ENCODE measurements at places on chromosomes 7 and 10.

DNA sequence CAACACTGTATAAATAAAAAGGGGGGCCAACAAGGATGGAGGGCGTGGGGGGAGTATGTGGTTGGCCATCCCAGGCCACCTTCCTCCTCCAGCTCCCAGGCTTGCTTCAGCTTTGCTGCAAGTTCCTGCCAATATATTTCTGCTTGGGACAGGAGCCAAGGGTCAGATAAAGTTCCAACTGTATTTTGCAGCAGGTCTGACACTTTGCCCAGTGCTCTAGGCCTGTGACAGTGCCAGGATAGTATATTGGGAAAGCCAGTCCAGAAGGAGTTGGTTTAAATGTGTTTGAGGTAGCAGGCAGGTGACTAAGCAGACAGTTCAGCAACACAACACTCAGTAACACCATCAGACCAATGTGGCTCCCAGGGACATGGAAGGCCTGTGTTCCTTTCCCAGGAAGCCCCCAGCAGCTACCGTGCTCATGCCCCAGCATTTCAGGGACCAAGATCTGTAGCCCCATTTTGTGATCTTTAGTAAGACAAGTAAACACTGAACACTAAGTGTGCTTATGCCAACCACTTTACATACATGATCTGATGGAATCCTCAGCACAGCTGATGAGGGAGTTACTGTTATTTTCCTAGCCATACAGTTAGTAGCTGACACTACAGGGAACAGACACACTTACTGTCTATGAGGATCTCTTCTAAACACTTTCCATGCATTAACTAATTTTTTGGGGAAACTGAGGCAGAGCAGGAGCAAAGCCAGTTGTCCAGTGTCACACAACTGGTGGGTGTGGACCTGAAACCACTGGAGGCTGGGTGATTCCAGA is 38.9 kb downstream of the DNAJB12 start:
- no peak for DNase-seq

DNA sequence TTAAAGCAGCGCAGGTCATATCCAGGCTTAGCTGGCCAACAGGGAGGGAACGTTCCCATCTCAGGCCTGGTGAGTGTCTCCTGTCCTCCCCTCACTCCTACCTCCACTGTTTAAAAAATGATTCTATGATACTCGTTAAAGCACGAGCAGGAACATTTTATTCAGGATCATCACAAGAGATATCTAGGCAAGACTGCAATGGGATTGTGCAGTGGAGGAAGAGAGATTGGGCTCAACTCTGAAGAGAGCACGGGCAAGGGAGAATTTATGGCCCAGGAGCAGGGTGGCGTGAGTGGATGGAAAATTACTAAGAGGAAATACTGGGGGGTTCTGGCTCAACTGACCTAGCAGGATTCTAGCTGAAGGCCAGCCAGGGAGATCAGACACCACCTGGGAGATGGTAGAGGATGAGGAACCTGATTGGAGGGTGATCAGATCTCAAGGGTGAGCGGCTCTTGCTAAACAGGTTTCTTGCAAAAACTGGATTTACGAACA is 9.0 kb upstream of the HSPB1 start:
- DNase-seq: no peak

DNA sequence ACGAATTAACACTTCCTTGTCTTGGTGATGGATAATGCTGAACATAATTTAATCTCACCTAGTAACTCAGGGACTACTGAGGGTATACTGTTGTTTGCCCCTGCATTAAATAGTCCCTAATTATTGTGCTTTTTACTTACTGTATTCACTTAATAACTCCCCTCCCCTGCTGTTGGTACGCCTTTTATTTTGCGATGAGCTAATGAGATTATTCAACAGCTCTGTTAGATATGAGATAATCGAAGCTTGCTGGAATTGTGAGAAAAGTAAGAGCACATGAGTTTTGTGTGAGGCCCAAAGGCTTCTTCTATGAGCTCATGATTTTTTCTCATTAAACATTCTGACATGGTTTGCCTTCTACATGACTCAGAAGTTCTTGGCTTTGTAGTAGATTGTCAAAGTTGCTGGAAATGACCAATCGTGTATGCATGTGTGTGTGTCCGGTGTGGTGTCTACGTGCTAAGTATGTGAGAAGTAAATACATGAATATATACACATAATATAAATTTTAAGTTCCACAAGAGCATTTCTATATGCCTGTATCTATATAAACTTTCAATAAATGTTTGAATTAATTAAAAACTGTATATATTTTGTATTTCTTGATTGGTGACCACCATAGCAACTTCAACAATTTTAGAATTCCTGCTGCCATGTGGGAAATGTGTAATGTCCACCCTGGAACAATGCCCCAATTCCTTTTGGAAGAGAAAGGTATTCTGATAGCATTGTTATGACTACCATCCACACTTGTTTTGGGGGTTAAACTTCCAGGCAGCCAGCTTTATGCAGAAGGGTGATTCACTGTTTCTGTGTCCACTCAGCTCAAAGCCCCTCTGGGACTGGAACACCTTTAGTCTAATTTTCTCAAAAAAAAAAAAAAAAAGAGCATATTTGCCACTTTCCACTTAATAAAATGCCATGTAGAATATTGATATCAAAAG is 106.2 kb downstream of the SAMD9 start:
- no peak for DNase-seq

DNA sequence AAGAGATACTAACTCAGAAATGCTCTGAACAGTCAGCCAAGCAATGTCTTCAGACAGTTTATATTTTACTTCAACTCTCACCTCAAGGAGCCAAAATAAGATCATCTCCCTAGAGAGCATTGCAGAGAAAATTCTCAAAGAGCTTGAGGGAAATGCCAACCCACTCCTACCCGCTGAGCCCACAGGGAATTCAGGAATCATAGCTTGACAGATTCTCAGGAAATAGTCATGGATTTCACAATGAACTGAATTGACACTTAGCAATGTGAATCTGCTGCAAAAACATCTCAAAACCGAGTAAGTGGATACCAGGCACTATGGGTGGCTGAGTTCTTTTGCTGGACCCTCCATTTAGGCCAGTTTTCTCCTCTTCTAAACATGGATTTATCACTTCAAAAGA is 9.8 kb upstream of the PLAC9 start:
- no peak for DNase-seq

DNA sequence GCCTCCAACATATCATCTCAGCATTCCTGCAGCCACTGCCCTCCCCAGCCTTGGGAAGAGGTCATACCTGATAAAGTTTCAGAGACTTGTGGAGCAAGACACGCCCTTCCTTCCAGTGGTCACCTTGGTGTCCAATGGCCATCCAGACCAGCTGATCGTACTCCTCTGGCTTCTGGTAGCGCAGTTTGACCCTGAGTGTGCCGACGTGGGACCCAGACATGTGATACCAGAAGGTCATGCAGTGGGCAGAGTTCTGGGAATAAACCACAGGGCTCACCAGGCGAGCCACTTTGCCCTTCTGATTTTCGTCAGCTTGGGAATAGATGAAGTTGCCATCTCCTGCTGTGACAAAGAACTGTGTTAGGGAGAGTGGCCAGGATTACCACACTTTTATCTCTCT is 148.3 kb downstream of the NRP1 start:
- DNase-seq: no peak

DNA sequence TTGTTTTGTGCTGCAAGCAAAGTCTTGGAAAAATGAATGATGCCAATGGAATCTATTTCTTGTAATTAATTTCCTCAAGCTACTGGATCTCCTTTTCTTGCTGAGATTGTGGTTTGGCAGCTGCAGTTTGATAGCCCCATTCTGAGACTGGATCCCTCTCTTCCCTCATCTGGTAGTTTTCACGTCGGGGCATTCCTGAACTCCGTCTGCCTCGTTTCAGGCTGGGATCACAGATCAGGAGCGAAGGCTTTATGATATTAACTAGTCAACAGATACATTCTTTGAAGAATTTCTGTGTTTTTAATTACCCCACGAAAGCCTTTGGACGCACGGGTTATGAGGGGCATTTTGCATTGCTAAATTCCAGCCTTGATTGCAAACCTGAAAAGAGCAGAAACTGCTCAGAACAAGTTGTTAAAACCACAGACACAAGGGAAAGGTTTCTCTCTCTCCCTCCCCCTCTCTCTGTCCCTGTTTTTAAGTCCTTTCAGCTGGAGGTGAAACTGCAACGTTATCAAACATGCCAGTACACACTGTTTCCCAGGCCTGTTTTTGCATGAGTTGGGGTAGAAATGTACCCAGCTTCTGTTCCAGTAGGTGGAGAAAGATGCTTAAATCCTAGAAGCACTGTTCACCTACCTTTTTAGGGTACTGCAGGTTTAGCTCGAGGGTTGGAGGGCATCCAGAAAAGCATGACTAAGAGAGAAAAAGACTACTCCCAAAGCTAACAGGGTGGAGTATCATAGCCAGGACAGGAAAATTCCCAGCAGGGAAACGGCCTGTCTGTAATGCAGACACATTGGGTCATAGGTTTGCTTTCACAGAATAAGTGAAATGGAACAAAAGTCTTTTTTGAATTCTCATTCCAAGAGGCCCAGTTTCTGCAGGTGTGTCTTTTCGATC is 124.3 kb downstream of the CUX1 start:
- DNase-seq: no peak

DNA sequence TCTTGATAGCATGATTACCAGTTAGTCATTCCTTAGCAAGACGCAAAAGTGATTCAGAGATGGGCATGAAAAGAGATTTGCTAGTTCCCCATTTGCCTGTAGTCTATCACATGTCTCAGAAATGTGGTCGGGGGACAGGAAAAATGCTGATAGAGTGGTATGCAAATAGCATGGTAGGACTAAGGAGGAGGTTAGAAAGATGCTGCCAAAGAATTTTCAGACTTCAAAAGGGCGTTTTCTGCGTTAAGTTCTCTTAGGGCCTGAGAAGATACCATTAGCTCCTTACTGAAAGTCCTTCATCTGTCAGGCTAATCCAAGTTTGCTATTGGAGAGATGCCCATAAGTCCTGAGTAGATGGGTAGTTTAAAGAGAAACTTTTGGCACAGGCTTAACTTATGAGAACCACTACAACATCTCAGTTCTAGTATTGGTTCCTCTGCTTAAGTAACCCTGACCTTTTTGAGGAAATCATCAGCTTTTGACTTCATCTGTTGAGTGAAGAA is 2.7 kb downstream of the CALD1 start:
- DNase-seq: no peak

- no peak for DNase-seq
Observed at GRCh38 chr7:158060216-158060615, 527.4 kb downstream of the PTPRN2 start.

DNA sequence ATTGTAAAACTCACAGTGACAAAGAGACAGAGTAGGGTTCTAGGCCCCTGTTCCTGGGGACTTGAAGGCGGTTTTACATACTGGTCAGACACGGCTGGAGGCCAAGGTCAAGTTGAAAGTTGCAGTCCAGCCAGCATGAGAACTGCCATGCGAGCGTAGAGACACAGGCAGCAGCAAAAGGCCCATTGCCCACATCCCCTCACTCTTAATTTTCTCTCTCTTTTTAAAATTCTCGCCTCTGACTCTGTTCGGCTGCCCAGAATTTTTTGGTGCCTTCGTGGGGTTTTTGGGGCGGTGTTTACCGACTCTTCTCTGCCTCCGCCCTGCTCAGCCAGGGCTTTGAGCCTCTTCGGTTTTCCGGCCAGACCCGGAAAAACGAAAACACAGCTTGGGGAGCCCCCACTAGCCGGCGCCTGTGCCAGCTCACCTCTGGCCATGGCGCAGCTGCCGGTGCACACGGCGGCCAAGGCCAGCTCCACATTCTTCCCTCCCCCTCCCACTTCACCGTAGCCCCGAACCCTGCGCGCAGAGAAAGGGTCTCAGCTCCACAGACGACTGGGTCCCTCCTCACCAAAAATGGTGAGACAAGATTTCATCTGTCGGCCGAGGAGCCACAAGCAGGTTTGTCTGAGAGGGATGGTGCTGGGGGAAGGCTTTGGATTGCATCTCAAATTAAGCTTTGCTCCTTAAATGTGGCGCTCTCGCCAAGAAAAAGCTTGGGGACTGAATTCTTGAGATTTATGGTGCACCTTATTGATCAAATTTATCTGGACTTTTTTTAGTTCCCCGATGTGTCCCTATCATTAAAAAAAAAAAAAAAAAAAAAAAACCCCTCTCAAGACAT is 2.3 kb upstream of the HOXA13 start:
- DNase-seq: no peak

- no peak for DNase-seq
Observed at GRCh38 chr7:45255187-45255586, 97.6 kb downstream of the RAMP3 start.

- no peak for DNase-seq
Observed at GRCh38 chr10:98339799-98340198, 71.8 kb upstream of the LOXL4 start.

DNA sequence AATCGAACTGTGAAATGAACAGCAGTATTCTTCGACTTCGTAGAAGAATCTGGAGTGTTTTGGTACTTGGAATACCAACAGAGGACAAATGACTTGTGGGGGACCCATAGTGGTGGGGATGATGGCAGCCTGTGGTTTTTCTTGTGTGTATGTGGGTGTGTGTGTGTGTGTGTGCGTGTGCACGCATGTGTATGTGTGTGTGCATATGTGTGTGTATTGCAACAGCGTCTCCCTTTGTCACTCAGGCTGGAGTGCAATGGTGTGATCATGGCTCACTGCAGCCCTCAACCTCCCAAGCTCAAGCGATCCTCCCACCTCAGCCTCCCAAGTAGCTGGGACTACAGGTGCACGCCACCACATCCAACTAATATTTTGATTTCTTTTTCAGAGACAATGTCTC is 9.4 kb upstream of the YWHAG start:
- DNase-seq: no peak

DNA sequence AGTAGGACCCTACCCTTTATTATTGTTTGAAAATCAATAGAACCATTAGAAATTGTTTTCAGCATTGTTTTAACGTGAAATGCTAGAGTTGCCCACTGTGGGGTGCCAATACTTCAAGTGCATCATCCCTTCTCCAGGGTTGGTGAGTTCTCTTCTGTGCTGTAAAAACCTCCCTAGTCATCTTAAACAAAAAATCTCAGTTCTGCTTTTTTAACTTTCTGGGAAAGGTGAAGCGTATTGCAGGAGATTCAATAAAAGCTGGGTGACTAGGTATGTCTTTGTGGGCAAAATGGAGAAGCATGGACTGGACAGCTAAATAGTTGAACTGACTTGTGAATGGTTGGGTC is 699.1 kb downstream of the SUGCT start:
- DNase-seq: no peak
